DND-41 (cell line): ENCODE measurements at places on chromosomes 2 and 18.

GRCh38 chr2:209525331-209525730, 101.5 kb downstream of the MAP2 start:
- no peak for DNase-seq

GRCh38 chr2:159882130-159882745, 84.2 kb upstream of the CD302 start:
- no peak for DNase-seq

DNA sequence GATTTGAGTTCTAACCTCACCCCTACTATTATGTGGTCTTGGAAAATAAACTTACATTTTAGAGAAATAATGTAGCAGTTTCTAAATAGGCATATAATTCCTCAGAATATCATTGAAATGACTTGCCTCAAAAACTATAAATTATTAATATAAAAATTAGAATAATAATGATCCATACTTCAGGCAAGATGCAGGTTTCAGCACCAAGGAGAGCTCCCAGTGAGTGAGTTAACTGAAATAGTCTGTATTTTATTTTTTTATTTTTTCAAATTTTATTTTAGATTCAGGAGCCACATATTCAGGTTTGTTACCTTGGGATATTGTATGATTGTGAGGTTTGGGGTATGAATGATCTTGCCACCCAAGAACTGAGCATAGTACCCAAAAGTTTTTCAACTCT, 472.2 kb upstream of the DCC start:
- peak; percentile 25 for DNase-seq

GRCh38 chr2:42890791-42891355, 98.5 kb upstream of the HAAO start:
- no peak for DNase-seq

- no peak for DNase-seq
Observed at GRCh38 chr2:98297817-98298682, 48.2 kb upstream of the CNGA3 start.

DNA sequence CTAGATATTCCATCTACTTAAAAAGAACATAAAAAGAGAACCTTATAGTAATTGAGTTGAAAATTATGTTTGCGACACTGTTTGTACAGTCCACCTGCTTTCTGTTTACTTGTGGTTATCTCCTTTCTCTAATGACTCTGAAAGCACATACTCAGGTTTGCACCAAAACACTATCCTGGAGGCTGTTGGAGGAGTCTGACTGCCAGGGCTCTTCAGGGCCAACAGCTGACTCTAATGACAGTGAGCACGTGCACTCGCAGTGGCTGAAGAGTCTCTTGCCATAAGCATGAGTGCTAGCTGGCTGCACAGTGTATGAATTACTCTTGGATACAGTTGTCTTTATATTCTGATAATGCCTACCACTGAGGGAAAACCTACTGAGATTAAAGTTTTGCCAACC, 16.7 kb upstream of the GLS start:
- DNase-seq = peak; percentile 8

DNA sequence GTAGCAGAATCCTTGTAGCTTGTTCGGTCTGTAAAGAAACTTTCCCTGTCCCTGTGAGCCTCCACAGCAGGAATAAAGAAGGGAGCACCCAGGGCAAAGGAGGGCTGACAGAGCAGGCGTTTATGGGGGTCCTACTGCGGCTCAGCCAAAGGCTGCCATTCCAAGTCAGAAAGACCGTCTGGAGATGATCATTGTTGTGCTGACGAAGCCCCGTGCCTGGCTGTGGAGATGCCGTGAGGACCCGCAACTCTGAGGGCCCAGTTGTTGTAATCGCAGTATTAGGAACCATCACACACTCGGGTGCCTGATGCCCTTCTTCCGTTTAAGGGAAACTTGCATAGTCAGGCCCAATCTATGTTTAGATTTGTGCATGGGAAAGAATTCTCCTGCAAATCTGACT, 16.9 kb upstream of the VWA3B start:
- no peak for DNase-seq

DNA sequence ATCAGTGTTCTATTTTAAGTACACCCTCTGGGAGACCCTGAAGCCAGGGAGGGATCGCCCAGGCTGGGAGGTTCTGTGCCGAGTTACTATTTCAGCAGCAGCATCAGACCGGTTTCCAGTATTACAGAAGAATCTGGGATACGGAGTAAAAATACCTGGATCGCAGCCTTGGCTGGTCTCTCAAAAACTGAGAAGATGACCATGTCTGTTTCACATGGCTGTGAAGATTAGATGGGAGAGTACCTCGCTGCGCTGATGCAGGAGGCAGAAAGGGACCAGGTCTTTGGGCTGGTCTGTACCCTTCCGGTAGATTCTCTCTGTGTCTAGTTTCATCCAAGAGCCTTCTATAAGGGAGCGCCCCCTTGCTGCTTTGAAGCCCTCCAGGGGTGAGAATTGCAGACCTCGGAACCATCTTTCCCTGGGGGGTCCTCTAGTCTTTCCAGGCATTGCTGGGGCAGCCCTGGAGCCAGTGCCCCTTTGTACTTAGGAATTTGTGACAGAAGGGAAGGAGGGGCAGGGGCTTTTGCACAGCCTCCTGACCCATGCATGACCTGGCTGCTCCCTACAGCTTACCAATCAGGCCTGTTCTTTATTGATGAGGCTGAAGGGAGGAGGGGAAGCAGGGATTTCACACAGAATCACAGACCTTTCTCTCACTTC, 56.3 kb upstream of the MAPRE3 start:
- no peak for DNase-seq

GRCh38 chr2:27309651-27310050, 1.4 kb upstream of the UCN start:
- no peak for DNase-seq

DNA sequence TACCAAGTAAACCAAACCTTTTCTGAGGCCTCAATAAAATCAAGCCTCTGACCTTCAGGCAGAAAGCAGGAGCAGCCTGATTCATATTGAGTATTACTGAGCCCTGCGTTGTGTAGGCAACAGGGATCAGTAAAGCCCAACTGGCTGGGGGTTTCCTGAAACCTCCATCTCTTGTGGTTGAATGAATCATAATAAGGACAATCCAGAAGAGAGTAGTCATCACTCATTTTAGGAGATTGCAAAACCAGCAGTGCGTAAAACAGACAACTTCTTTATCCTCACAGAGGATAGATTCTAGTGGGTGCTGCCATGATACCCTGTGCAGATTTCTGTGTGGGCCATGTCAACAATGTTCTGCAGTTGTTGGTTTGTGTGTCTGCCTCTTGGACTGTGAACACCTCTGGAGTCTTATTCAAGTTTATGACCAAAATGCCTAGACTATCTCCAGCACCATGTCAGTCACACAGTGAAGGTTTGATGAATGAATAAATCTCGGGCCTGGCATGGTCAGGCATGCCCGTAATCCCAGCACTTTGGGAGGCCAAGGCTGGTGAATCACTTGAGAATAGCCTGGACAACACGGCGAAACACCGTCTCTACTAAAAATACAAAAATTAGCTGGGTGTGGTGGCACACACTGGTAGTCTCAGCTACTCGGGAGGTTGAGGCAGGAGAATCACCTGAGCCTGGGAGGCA, 51.8 kb upstream of the RAB27B start:
- no peak for DNase-seq

GRCh38 chr2:101478181-101479001, 3.5 kb upstream of the RFX8 start:
- no peak for DNase-seq

- no peak for DNase-seq
Observed at GRCh38 chr2:161371869-161372268, 44.2 kb upstream of the TBR1 start.

GRCh38 chr18:57709335-57709734, 87.7 kb upstream of the NARS1 start:
- no peak for DNase-seq

- DNase-seq = no peak
Observed at GRCh38 chr2:160167089-160167740, 32.9 kb downstream of the ITGB6 start.

GRCh38 chr18:26327062-26327461, 100.8 kb downstream of the TAF4B start:
- DNase-seq = no peak

DNA sequence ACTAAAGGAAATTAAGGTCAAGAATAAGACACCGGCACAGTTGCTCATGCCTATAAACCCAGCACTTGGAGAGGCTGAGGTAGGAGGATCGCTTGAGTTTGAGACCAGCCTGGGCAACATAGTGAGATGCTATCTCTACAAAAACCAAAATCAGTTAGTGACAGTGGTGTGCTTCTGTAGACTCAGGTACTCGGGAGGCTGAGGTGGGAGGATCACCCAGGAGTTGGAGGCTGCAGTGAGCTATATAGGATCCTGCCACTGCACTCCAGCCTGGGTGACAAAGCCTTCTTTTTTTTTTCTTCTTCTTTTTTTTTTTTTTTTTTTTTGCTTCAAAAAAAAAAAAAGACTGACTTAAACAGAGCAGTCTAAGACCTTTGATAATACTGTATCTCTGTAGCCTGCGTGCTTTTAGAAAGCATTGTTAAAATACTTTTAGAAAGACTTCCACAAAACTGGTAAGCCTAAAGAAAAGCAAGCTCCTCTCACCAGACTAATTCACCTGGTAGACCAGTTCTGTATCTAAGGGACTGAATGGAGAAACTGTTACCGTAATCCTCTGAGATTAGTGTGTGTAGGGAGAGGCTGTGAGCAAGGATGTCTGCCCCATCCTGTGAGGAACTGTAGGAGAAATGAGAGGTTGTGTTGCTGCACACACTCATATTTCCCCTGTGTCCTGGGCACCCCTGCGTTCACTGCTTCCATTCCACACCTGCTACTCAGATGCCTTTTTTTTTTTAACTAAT, 10.8 kb downstream of the RAB12 start:
- no peak for DNase-seq

GRCh38 chr2:69911985-69912563, 2.8 kb upstream of the MXD1 start:
- DNase-seq = no peak

DNA sequence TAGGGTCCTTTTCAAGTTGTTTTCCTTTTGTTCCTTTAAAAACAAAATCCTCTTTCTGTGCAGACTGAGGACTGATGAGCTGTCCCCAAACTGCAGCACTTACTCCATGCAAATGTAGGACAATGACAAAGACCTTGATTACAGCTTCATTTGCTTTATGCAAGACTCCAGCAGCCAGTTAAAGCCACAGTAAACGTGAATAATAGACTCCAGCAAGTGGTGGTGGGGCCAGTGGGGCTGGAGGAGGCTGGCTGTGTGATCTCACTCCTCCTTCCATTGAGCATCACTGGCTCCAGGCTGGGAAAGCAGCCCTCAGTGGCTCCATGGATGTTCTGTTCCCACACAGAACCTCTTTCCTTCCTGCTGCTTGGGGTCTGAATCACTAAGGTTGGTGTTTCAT, 306.0 kb upstream of the CELF4 start:
- no peak for DNase-seq

- no peak for DNase-seq
Observed at GRCh38 chr18:32595832-32596231, 125.2 kb upstream of the GAREM1 start.

DNA sequence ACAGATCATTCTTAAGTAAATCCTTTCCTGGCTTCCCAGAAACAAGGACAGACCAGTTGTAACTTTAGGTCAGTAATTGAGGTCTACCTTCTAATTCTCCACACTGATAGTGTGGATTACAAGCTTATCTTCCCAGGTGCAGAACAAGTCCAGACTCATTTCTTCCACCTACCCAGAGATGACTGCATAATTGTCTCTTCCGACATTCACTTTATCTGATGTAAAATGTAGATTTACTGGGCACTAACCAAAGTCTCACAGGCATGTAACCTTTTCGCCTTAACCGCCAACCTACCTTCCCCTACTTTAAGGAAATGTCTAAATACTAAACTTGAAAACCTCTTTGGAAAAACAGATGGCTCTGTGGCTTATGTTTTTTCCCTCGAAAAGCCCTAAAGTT, 96.2 kb downstream of the NCK2 start:
- DNase-seq = no peak

- DNase-seq = no peak
Observed at GRCh38 chr2:96832408-96832753, 11.4 kb downstream of the ANKRD23 start.

GRCh38 chr2:158202161-158202815, 100.6 kb downstream of the UPP2 start:
- no peak for DNase-seq

DNA sequence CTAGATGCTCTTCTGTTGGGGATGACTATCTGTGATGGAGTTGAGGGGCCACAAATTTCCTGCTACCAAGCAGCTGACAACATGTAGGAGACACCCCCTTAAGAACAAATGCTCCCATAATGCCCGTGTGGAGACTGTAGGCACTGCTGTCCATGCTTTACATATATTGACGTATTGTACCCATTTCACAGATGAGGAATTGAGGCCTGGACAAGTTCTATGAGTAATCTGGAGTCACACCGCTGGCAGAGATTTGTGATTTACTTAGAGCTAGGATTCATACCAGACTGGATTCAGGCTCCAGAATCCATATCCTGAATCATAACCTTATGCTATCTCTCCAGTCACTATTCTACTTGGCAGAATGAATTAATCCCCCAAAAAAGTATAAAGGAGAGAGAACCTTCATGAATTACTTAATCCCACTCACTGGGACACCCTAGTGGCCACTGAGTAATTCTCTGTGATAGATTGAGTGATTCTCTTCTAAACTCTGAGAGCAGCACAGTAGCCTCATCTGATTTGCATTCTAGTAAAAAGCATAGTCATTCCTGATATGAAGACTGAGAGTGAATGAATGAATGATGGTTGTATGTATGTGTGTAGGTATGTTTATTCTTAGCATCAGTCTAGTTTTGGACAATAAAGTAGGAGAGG, 460.7 kb upstream of the MEIS1 start:
- DNase-seq = no peak
